ENCODE measurements at places on chromosomes 16 and 17. TPM values are rescaled to one million over a fixed set of nuclear protein-coding genes. Genes with fewer than 3 reads are reported as not detected.
A peak's percentile ranks its signal among the peaks of the same experiment; 100 is the strongest.

DNA sequence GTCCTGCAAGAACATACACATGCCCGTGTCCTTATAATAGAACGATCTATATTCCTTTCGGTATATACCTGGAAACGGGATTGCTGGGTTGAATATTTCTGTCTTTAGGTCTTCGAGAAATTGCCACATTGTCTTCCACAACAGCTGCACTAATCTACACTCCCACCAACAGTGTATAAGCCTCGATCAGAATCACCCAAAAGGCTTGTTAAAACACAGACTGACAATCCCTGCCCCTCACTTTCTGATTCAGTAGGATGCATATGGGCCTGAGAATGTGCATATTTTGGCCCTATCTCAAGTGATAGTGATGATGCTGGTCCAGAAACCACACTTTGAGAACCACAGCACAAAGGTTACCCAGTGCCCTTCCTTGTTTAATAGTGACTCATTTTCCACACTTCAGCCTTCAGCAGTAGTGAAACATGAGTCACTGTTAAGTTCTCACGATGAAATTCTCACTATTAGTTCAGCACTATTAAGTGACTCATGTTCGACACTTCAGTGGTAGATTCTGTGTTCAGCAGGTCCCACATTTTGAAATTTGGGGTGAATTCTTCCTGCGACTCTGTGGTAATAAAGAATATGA is 215.6 kb downstream of the GRIN2A start:
- no peaks in the 10 kb centered on the region for H3K4me1 ChIP-seq
- no peak for DNase-seq
- no peaks in the 10 kb centered on the region for H3K27me3 ChIP-seq

DNA sequence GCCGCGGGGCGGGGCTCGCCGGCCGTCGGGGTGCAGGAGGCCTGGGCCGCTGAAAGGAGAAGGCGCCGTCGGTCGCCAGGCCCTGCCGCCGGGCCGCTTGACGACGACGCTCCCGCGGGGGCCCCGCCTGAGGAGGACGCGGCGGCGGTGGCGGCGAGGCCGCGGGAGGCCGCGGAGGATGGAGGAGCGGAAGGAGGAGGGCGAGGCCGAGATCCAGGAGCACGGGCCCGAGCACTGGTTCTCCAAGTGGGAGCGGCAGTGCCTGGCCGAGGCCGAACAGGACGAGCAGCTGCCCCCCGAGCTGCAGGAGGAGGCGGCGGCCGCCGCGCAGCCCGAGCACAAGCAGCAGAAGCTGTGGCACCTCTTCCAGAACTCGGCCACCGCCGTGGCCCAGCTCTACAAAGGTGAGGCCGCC is 430 bp downstream of the HAPSTR1 start:
- peaks cover 32% of the 10 kb centered on the region for H3K4me1 ChIP-seq
- peak overlapping the region; percentile 96 for H3K4me3 ChIP-seq
- no peaks in the 10 kb centered on the region for H3K27me3 ChIP-seq
- peak overlapping the region; percentile 97 for H3K27ac ChIP-seq

GRCh38 chr16:89467382-89467781 is 23.0 kb downstream of the ANKRD11 start:
- no peak overlapping the region for H3K27ac ChIP-seq
- no peak overlapping the region for H3K4me3 ChIP-seq
- no peak for DNase-seq
- H3K27me3 ChIP-seq = no peaks in the 10 kb centered on the region
- H3K36me3 ChIP-seq = no peaks in the 10 kb centered on the region

- no peak overlapping the region for H3K4me3 ChIP-seq
- H3K36me3 ChIP-seq = no peaks in the 10 kb centered on the region
- DNase-seq = no peak
- no peaks in the 10 kb centered on the region for H3K4me1 ChIP-seq
- H3K27ac ChIP-seq = no peak overlapping the region
- peaks cover 7% of the 10 kb centered on the region for H3K27me3 ChIP-seq
These were observed 1.5 kb downstream of the ADGRG3 start for GRCh38 chr16:57669476-57670162.

The DNAAF8 gene
- 15.3 TPM for total RNA-seq

The TP53TG3E gene
- not detected for total RNA-seq

Measured in tibial nerve (tissue), 4 donors.